Stimulated activated CD8-positive, alpha-beta memory T cell treated with anti-CD3 and anti-CD28 coated beads, Interleukin-15, amount 100 ng/mL, for 48 hours (primary cell): ENCODE measurements at places on chromosomes 5 and 9.

GRCh38 chr5:76547242-76547890 is 75.8 kb downstream of the F2RL2 start:
- no peak for DNase-seq

- DNase-seq: no peak
These were observed 43.5 kb downstream of the RMI1 start for GRCh38 chr9:84024041-84024575.

GRCh38 chr9:17519761-17520160 is 59.1 kb upstream of the SH3GL2 start:
- DNase-seq: no peak

GRCh38 chr5:142057697-142058056 is 44.9 kb upstream of the GNPDA1 start:
- no peak for DNase-seq

DNA sequence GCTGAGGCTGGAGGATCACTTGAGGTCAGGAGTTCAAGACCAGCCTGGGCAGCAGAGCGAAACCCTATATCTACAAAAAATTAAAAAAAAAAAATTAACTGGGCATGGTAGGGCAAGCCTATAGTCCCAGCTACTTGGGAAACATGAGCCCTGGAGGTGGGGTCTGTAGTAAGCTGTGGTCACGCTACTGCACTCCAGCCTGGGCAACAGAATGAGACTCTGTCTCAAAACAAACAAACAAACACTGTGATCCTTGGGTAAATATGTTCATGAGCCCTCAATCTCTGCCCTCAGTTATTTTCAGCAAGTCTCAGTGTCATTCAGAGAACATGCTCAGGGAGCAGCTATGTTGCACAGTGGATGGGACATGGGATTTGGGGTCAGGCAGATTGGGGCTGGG is 76.2 kb downstream of the PTTG1 start:
- no peak for DNase-seq

DNA sequence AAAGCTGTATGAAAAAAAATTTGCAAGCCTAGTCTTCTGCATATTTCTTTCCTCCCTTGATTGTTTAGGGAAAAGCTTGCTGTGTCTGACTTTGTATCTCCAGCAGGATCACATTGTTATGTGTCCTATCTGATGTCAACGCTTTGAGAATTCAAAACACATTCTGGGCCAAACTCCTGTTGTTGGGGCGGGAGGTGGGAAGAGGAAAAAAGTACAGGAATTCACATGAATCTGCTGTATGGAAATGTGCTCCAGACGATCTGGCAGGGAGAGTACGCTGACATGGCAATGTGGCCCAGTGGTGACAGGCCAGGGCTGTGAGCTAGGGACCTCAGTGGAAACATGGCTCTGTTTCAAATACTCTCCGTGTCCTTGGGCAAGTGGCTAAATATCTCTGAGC is 87.4 kb upstream of the GNA14 start:
- no peak for DNase-seq

DNA sequence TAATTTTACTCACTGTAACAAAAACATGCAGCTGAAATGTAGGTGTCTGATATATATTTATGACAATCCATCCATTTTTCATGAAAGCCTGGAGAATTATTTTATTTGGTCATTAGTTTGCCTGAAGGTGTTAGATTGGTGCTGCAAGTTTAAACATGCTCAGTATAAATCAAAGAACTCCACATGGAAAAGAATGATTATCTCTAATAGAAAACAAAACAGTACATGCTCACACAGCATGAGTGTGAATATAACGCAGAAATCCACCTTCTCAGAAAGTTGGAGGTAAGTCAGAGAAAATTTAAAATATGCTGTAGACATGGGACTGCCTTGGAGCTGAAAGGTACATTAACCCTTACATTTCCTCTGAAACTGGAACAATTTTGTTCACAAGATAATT is 165.5 kb upstream of the RGS7BP start:
- DNase-seq: no peak

DNA sequence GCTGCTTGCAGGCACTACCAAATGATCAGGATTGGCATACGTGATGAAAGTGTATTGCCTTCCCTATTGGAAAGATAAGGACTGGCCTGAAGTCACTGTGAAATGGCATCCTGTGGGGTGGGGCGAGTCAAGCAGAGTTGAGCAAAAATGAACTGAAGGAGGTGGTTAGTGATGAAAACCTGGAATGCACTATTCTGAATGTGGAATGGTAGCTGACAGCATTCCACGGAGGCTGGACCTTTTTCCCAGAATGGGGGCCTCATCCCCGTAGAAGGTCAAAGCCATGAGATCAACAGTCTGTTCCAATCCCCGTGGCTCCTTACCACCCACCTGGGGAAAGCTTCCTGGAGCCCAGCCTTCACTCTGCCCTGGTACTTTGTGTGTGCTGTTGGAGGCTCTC is 37.7 kb downstream of the ASS1 start:
- no peak for DNase-seq

- no peak for DNase-seq
These were observed 475 bp downstream of the DDX31 start for GRCh38 chr9:132669319-132669697.

DNA sequence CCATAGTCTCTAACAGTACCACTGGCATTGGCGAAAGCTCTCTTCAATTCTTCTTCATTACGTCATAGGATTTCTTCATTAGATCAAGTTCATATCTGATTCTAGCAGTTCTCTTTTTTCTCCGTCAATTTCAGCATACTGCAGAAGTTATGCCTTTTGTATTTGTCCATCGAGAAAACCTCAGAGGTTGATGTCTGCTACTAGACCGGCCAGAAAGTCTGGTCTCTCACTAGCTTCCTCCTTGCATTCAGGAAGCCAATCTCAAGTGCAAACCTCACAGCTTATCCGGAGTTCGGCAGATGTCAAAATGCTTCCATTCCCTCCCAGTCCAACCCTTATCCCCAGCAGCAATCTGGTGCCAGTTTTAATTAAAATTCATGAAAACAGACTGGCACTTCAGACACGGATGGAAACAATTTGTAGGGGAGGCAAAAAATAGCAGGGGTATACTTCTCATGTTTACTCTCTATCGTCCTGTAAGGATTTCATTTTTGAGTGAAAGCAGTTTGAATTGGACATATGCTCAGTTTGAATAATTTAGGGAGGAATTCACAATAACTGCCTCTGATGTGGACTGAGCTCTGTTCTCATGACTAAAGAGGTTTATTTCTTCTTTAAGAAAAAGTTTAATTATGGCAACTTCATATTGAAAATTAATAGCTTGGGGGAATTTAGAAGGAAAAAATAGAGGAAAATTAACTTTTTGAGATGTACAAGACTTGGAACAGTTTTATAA is 56.4 kb upstream of the TMC1 start:
- no peak for DNase-seq

- DNase-seq: no peak
These were observed 597.3 kb downstream of the PRELID2 start for GRCh38 chr5:145237843-145238242.

- no peak for DNase-seq
These were observed 55.0 kb upstream of the TRPC7 start for GRCh38 chr5:136420168-136420898.

GRCh38 chr5:105167092-105167491 is 1604.5 kb upstream of the NUDT12 start:
- DNase-seq: no peak

GRCh38 chr9:30722065-30722464 is 1662.4 kb upstream of the ACO1 start:
- DNase-seq: no peak

DNA sequence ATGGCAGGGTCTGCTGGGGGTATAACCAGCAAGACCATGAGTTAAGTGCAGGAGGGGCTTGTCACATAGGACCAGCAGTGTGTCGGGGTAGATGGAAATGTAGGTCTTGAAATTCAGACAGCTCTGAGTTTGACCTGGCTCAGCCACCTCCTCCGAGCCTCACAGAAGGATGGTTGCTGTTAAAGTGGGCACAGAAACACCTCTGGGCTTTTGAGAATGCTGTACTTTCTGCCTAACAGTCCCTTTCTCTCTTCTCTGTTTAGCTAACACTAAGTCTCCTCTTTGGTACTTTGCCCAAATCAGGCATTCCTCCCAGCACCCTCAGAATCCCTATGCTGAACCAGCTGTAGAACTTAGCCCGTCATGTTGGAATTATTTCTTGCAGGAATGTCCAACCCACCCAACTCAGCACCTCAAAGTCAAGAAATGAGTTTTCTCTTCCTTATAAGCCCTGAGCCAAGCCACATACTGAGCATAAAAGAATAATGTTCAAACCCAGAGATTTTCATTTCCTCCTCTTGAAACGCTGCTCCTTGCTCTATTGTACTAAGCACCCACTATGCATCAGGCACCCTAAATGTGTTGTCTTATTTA is 41.7 kb upstream of the MATR3 start:
- no peak for DNase-seq

DNA sequence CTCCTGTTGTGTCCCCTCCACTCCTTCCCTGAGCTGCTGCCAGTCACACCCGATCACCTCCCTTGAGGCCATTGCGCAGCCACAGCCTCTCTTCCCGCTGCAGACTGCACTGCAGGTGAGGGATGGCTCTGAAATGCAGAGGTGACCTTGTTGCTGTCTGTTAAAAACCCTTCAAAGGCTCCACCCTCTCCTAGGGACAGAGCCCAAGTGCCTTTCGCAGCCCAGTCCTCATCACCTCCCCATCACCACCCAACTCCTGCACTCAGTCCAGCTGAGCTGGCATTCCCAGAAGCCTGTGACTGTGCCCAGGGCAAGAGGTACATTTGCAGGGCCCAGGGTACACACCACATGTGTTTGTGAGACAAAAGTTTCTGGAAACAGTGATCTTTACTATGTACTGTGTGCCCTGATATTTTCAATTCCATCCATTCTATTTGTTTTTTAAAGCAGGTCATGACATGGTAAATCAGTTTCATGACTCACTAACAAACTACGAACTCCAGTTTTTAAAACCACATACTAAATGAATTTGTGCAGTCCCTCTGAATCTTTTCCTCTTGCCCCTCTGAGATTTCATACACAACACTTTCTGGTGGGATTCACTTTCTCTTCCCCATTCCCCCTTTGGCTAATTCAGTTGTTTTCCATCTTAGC is 73.0 kb upstream of the SPOCK1 start:
- DNase-seq: no peak

GRCh38 chr5:75037106-75037505 is 15.3 kb downstream of the GCNT4 start:
- no peak for DNase-seq

DNA sequence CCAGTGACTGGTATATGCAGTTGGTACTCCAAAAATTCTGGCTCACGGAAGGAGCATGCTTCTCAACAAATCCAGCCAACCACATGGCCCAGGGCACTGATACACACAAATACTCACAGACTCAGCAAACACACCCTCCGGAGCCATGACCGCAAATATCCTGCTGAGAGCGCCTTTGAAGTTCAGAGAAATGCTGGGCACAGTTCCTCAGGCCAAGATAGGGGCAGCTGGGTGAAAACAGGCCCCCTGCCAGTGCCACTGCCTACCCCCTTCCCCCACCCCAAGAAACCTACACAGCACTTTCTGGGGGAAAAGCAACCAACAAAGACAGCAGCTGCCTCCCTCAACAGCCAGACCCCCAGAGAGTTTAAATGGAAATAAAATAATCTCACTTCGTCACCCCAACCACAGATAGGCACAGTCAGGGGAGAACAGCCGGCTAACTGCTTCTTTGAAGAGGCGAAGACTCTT is 120.0 kb downstream of the C5orf15 start:
- no peak for DNase-seq

GRCh38 chr9:7320841-7321240 is 478.7 kb downstream of the DMAC1 start:
- DNase-seq: no peak

DNA sequence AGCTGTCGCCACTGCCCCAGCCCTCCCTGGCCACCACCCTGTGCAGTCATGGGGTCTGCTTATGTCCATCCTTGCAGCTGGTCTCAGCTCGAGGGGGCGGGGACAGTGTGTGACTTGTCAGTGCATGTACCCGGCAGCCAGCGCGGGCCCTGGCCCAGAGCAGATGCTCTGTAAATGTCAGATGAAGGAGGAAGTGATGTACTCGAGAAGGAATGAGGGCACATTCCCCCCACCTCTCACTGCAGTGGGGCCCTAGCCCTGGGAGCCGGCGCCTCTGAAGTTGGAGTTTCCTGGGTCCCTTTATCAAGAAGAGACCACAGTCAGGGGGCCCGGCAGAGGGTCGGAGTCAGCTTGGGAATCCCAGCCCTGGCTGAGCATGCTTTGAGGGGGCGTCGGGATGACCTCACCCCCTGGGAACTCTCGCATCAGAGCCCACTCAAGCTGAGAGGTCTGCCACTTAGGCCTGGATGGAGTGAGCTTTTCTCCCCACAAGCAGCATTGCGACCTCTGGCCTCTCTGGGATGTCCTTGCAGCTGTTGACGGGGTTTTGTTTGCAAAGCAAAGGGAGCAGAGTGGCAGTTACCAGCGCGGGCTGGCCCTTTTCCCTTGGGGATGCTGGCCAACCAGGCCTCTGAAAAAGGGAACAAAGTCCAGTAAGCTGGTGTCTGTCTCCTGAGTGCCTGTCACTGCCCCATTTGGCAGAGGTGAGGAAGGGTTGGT is 19.0 kb downstream of the NEURL1B start:
- no peak for DNase-seq

- DNase-seq: no peak
These were observed 1781.3 kb downstream of the MAT2B start for GRCh38 chr5:165286692-165287091.

DNA sequence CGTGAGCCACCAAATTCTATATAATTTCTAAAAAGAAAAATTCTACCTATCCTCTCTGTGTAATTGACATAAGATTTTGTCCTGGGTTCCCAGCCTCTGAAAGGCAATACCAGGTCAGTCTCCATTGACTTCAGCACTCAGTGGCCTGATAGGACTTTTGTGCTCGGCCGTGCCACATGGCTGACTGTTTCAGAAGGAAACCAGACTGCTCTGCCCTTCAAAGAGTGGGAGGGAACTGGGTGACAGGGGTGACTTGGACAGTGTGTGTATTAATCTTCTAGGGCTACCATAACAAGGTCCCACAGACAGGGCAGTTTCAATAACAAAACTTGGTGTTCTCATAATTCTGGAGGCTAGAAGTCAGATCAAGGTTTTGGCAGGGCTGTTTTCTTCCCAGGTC is 43.0 kb downstream of the ARHGAP26 start:
- DNase-seq: no peak

GRCh38 chr5:167608390-167609272 is 682.8 kb upstream of the WWC1 start:
- no peak for DNase-seq

- DNase-seq: no peak
These were observed 16.0 kb downstream of the ENC1 start for GRCh38 chr5:74624501-74624900.
